ENCODE measurements at places on chromosomes 5 and 9. TPM values are rescaled to one million over a fixed set of nuclear protein-coding genes. Genes with fewer than 3 reads are reported as not detected.

Gene CCDC192
- total RNA-seq = not detected

Gene ATP6V0E1
- total RNA-seq = 84.6 TPM

Gene FOXD4L5
- 0.61 TPM for total RNA-seq

Gene AJM1
- total RNA-seq = 7.1 TPM

DNA sequence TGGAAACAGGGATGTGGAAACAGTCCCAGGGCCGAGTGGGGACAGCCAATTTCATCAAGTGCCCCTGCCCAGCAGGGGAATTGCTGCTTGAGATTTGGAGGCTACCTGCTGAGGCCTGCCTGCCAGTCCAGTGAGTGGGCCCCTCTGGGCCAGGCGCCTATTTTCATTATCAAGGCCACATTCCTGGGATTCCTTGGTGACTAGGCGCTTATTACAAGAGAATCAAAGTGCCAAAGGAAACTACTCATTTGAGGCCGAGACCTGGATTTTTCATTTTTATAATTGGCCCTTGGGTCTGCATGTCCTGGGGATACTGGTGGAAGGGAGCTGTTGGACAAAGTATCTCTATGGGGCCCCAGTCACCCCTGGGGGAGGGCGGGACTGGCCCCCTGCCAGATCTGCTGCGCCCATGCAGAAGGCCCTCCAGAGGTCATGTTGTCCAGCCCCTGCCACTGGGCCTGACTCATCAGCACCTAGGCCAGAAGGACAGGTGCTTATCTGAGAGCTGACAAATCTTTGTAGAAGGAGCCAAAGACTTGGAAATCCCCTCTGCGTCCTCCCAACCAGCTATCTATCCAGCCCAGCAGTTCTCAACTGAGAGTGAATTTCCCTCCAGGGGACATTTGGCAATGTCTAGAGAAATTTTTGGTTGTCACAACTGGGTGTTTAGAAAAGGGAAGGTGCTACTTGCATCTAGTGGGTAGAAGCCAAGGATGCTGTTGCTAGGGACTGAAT, 45.6 kb downstream of the FOXI1 start:
- H3K4me1 ChIP-seq = peaks cover 17% of the 10 kb centered on the region
- peak; percentile 57 for DNase-seq
- no peaks in the 10 kb centered on the region for H3K36me3 ChIP-seq
- no peak overlapping the region for H3K4me3 ChIP-seq

- no peak overlapping the region for H3K27ac ChIP-seq
- no peak for DNase-seq
- H3K27me3 ChIP-seq = no peaks in the 10 kb centered on the region
- H3K4me3 ChIP-seq = no peak overlapping the region
- no peaks in the 10 kb centered on the region for H3K36me3 ChIP-seq
Observed at GRCh38 chr5:180908998-180909731, 10.2 kb downstream of the BTNL8 start.

DNA sequence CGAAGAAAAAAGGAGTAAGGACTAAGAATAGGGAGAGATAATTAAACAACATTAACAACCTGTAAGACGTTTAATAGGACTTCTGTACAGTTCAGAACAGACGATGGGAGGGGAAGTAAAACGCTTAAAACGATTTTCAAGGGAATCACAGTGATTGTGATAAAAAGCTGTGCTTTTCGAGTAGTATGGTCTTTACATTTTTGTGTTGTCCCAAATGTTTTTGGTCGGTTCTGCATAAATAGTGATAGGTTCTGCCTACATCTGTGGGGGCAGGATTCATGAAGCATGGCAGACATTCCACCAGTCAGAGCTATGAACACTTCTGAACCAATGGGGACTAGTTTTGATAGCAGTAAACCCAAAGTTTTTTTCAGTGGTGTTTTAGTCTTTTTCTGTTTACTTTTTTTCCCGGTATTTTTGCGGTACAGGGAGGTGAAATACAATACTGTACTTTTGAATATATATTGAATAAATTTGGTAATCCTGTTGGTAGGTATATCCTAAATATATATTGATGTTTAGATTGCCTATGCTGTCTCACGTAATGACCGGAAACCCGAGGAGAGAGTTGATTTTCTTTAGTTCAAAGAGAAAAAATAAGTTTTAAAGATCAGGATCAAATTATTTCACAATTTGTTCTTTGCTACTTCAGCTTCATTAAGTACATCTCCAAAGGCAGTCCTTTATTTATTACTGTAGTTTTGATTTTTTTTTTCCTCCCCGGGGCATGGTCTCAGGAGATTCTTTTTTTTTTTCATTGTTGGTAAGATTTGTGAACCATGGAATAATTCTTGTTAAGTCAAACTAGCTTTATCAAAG, 1.3 kb downstream of the ERBIN start:
- H3K36me3 ChIP-seq = no peaks in the 10 kb centered on the region
- H3K4me1 ChIP-seq = peaks cover 65% of the 10 kb centered on the region
- DNase-seq = no peak
- H3K27me3 ChIP-seq = no peaks in the 10 kb centered on the region
- peak overlapping the region; percentile 90 for H3K4me3 ChIP-seq

DNA sequence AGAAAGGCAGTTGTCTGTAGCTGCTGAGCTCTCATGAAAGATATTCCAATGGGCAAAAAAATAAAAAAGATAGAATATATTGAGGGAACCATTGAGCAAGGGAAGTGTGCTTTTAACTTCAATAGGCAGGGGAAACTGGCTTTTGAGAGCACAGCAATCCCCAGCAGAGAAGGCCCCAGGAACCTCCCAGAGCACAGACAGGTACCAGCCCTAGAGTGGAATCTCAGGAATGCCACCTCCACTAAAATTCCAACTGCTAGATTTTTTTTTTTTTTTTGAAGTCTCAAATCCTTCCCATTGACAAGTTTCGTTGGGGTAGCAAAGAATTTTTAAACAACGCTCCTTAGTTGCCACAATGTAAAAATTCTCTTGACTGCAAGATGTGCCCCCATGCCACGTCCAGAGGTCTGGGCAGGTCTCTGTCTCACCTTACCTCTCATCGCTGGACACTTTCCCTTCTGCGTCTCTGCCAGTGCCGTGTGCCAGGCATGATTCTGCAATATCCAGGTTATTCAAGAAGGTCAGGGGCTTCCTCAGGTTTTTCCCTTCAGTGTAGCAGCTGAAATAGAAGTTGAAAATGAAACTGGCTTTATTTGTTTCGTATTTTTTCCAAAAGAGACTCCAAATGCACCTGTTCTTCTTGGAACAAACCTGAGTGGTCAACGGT, 64.2 kb upstream of the IRX1 start:
- no peaks in the 10 kb centered on the region for H3K36me3 ChIP-seq
- no peaks in the 10 kb centered on the region for H3K27me3 ChIP-seq
- no peaks in the 10 kb centered on the region for H3K4me1 ChIP-seq

DNA sequence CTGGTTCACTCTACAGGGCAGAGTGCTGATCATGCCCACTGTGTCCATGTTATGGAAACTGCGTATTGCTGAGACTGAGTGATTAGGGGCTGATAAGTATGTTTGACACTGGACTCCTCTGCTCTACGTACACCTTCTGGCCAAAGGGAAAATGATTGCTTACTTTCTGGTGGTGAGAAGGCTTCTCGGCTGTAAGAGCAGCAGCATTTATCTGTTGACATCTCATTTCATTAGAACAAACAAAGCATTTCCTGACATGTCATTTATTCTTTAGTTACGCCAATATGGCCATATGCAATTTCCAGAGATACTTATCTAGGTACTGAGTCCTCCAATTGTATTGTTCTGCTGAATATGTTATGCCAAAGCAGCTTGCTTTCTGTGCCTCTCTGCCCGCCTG, 5.6 kb downstream of the FAXDC2 start:
- H3K27me3 ChIP-seq = no peaks in the 10 kb centered on the region
- no peak overlapping the region for H3K27ac ChIP-seq
- H3K36me3 ChIP-seq = no peaks in the 10 kb centered on the region
- no peak for DNase-seq

DNA sequence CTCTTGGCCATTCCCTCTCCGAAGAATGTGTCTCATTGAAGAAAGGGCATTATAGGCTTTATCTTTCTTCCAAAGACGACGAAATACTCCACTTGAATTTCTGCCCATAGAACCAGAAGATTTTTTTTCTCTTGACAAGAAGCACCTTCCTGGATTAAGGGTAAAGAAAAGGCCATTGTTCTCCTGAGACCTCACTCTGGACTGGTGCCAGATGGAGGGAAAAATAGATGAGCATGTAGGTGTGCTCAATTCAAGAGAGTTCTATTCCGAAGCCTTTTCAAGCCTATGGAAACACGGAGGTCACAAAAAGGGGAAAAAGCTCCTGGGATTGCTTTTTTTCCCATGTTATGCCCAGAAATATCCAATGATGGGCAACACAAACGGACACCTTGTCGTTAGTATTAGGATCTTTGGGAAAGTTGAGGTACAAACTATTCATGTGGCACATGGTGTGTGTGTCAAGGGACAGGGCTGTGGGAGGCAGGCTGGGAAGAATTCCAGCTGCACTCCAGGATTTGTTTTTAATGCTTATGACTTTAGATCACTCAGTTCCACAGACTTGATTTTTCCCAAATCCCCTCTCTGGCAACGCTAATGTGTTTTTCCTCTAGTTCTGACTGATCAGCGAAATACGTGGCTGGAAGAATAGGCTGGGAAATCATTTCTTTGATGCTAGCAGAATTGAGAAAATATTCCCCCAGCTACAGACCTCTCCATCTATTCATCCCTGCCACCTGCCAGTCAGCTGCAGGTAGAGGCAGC, 89.9 kb downstream of the SIL1 start:
- H3K4me1 ChIP-seq = no peaks in the 10 kb centered on the region
- no peak for DNase-seq
- no peaks in the 10 kb centered on the region for H3K36me3 ChIP-seq
- no peak overlapping the region for H3K4me3 ChIP-seq
- H3K27me3 ChIP-seq = no peaks in the 10 kb centered on the region

- H3K27me3 ChIP-seq = no peaks in the 10 kb centered on the region
- H3K27ac ChIP-seq = no peak overlapping the region
- 0 out of 2 replicates have a peak, but pooled peaks cover 4% of the 10 kb centered on the region for H3K4me1 ChIP-seq
- H3K4me3 ChIP-seq = no peak overlapping the region
- no peak for DNase-seq
Observed at GRCh38 chr9:107945961-107946360, 456.4 kb upstream of the KLF4 start.

DNA sequence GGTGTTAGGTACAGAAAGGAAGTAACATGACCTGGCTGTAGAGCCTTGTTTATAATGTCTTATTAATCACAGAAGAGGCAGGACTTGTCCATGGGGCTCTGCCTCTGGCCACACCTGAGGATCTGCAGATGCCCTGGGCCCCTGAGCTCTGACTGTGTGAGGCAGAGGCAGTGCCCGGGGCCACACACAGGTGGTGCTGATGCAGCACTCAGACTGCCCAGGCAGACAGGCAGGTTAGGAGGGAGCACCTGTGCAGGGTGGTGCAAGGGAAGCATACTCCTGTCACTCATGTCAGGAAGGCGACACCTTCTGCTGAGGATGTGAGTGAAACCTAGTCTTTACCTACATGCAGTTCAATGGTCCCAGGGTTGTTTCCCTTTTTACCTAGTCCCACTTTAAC, 88.7 kb downstream of the CFAP90 start:
- no peak for DNase-seq
- no peak overlapping the region for H3K4me3 ChIP-seq
- H3K4me1 ChIP-seq = no peaks in the 10 kb centered on the region
- H3K36me3 ChIP-seq = no peaks in the 10 kb centered on the region

DNA sequence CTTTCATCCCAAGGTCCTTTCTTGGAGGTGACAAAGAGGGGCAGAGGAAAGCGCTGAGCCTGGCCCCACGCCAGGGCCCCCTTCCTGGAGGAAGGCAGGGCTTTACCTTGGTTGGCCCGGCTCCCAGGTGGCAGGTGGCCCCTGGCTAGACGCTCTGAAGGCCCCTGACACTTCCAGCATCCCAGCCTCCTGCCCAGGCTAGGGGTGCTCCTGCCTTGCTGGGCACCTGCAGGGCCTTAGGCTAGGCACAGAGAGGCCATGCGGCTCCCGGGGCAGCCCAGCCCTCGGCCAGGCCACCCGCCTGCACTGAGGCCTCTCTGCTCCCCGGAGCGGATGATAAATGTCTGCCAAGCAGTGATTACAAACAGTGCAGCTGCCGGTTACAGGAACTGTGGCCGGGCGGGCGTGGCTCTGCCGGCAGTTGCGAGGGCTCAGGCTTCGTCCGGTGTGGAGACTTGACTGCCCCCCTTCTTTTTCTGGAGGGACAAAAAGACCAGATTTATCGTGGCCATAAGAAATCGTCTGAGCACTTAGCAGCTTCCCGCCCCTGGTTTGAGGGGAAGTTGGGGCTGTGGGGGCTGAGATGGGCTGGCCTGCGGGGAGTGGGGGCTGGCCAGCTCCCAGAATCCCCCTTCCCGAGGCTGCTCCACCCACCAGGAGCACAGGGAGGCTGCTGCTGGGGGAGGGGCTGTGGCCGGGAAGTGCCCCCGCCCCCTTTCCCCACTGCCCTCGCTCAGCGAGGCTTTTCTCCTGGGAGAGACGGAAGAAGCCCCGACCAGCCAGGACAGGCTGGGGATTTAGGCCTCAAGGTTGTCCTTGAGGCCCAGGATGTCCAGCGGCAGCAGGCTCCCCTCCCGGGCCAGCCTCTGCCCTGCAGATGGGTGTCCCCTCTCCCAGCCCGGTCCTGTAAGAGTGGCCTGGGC, 31.6 kb upstream of the UBAC1 start:
- peak overlapping the region; percentile 39 for H3K4me3 ChIP-seq
- no peaks in the 10 kb centered on the region for H3K36me3 ChIP-seq
- no peaks in the 10 kb centered on the region for H3K27me3 ChIP-seq
- no peak for DNase-seq
- peak overlapping the region; percentile 50 for H3K27ac ChIP-seq

- no peak for DNase-seq
- no peaks in the 10 kb centered on the region for H3K36me3 ChIP-seq
- no peak overlapping the region for H3K27ac ChIP-seq
- H3K4me3 ChIP-seq = no peak overlapping the region
Observed at GRCh38 chr9:94806307-94806893, 79.9 kb downstream of the AOPEP start.

DNA sequence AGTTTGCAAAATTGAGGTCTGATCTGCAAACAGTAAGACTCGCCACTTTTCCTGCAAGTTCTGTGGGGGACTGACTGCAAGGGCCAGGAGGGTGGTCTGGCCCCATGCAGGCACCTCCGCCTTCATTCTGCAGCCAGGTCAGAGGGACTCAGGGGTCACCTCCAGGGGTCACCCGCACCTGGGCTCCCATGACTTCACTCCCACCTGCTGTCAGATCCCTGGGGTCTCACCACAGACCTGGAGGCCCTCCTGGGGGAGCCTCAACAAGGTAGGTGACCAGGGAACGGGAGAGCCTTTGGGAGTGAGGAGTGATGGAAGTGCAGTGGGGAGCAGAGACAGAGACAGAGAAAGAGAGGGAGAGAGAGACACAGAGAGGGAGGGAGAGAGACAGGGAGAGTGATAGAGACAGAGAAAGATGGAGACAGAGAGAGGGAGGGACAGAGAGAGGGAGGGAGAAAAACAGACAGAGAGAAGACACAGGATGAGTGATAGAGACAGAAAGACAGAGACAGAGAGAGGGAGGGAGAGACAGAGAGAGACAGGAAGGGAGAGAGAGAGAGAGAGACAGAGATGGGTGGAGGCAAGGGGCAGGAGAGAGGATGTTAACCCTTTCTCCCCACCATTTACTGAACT, 41.5 kb upstream of the SLC6A19 start:
- no peak overlapping the region for H3K4me3 ChIP-seq
- H3K27ac ChIP-seq = no peak overlapping the region
- no peaks in the 10 kb centered on the region for H3K36me3 ChIP-seq
- H3K4me1 ChIP-seq = peaks cover 14% of the 10 kb centered on the region
- no peak for DNase-seq
- no peaks in the 10 kb centered on the region for H3K27me3 ChIP-seq

Measured in HCT116 (cell line).